Right ventricle myocardium superior (tissue), 1 donor: ENCODE measurements at places on chromosomes 16 and 17. TPM values are rescaled to one million over a fixed set of nuclear protein-coding genes. Genes with fewer than 3 reads are reported as not detected.

DNA sequence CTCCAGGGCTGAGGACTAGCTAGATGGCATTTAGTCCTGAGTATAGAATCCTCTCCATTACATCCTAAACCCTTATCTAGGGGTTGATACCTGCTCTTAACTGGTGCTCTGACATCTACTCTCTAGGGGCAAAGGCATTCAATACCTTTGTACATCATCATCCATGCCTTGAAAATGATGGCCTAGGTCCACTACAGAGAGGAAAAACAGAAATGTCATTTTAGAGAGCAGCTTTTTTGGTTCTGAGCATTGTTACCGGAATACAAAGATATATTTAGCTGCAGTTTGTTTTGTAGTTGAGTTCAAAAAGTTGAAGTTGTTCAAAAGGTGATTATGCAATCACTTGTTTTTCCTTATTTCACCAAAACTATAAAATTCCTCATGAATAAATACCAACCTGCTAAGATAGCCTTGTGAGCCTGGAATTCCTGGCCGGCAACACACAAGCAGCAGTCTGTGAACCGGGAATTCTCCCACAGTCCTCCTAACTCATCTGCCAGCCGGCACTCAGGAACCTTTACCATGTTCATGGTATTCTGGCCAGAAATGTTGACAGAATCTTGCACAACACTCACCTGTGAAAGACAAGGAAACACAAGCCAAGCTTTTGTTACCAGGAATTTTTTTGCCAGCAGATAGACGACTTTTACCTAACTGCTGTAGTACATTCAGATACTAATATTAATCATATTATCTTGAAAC, 35.4 kb downstream of the NXPH3 start:
- DNase-seq = no peak

DNA sequence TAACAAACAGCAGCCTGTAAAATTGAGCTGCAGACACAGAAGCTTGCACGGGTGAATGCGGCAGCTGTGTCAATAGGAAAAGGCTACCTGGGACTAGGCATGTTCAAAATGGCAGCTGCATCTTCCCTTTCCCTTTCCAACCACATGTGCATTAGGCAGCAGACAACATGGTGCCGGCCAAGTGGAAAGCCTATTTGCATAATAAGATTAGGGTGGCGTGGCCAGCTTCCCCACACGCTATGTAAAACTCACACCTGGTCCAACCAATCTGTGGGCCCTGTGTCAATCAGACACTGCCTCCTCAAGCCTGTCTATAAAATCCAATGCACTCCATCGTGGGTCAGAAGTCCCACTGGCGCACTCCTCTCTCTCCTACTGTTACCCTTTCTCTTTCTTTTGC, 61.0 kb upstream of the RBBP6 start:
- no peak for DNase-seq

GRCh38 chr17:54836723-54837462, 63.8 kb upstream of the TOM1L1 start:
- DNase-seq = no peak

DNA sequence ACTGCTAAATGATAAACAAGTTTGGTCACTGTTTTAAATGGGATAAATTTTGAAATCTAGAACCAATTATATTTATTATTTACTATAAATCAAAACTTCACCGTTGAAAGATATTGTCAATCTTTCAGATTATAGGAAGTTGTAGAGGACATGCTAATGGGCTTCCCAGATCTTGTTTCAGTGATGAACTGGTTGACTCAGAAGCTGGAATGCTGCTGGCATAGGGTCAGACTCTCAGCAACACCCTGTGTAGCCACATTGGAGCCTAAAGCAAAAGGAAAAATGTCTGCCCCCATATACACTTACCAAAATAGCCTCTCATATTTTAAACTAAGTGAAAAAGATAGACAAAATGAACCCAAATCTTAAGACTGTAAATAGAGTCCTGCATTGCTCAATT, 916.9 kb upstream of the SOX9 start:
- no peak for DNase-seq

TPSD1 gene
- 0.51 TPM for total RNA-seq

KRT23 gene
- not detected for total RNA-seq

GRCh38 chr17:66304304-66305174, 2.1 kb downstream of the PRKCA start:
- DNase-seq = no peak

GRCh38 chr17:44269535-44270240, 1.8 kb upstream of the SLC4A1 start:
- no peak for DNase-seq

SHCBP1 gene
- total RNA-seq = 0.70 TPM

DNA sequence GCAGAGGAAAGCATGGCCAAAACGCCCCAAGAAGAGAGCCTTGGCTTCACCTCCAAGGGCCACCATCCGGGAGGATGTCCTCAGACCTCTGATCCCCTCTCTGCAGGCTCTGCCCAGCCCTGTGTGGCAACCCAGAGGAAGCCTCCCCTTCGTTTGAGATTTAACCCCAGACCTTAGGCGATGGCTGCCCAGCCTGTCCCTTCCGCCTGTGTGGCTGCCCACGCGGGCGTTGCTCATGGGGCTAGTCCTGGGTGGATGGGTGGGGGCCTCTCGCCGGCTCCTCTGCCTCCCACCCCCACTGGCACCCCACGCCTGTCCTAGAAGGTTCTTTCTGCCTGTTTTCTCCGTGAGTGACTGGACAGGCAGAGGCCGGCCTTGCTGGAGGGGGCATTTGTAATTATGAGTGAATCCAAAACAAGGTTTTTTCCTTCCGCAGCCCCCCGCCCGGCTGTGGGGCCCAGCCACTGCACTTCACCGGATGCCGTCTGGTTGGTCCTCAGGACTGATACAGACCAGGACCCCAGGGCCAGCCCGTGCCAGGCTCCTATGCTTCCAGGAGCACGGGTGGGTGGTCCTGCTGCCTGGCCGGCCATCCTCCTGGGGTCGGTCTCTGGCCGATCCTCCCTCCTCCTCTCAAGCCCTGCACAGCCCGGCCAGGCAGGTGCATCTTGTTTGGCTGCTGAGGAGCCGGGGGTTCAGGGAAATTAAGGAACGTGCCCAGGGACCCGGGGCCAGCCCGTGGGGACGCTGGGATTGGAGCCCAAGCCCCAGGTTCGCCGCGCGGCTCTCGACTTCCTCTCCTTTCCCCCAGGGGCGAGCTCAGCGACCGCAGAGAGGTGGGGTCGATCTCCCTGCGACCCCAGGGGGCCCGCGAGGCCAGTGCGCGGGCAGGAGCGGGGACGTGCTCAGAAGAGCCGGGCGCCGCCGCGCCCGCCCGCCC, at the start of gene TMEM235:
Gene TMEM235 (plus strand): TSS at position 636 of the 940 bp plus-strand sequence. CDS start 393 bp downstream, outside the sequence.
- no peak for DNase-seq

KRTAP4-1 gene
- total RNA-seq = not detected

- DNase-seq = no peak
These were observed 302.7 kb upstream of the PMFBP1 start for GRCh38 chr16:72474501-72475123.

- no peak for DNase-seq
These were observed 7.7 kb upstream of the ITPRIPL2 start for GRCh38 chr16:19105891-19106624.

TNP2 gene
- not detected for total RNA-seq
